Left hindlimb (tissue), 1 donor: ENCODE measurements at places on chromosomes 6 and 20.

DNA sequence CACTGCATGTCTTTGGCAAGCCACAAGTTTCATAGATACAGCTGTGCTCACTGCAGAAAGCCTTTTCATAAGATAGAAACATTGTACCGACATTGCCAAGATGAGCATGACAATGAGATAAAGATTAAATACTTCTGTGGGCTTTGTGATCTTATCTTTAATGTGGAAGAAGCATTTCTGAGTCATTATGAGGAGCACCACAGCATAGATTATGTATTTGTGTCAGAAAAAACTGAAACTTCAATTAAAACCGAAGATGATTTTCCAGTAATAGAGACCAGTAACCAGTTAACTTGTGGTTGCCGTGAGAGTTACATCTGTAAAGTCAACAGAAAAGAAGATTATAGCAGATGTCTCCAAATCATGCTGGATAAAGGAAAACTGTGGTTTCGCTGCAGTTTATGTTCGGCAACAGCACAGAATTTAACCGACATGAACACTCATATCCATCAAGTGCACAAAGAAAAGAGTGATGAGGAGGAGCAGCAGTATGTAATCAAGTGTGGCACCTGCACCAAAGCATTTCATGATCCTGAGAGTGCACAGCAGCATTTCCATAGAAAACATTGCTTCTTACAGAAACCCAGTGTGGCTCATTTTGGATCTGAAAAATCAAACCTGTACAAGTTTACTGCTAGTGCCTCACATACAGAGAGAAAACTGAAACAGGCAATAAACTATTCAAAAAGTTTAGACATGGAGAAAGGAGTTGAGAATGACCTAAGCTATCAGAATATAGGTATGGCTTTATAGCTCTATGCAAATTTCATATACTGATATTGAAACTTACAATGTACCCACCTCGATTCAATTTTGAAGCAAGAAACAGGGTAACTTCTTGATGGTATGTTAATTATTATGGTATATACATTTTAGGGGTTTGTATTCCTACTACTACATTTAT lies 23.9 kb upstream of the BAG2 start:
- no peak for DNase-seq

DNA sequence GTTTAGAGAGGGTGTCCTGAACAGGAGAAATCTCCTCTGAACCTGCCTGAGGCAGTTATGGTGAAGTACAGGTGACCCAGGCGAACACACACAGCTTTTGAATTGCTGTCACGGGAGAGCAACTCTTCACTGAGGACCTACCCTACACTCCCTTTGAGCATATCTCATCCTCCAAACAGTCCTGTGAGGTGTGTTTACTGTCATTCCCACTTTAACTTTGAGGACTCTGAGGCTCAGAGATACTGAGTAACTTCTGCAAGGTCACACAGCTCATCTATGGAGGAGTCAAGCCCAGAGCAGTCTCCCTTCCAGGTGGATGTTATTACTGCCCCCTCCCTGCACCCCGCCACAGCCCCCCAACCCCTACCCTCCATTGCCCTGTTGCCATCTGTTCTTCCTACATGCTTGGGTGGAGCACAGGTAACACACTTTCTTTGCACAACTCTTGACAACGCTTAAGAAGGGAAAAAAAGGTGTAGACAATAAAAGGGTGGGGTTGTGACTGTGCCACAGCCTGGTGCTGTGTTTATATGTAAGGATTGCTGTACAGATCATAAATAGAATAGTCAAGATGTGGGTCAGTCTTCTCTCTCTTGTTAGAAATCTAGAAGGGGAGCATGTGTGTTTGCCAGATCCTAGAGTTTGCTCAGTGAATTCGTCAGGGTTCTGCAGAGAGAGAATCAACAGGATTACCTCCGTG lies 4.3 kb upstream of the TRAF3IP2 start:
- no peak for DNase-seq

- DNase-seq = no peak
Measured at GRCh38 chr6:122994256-122994655, 1.8 kb upstream of the CLVS2 start.

DNA sequence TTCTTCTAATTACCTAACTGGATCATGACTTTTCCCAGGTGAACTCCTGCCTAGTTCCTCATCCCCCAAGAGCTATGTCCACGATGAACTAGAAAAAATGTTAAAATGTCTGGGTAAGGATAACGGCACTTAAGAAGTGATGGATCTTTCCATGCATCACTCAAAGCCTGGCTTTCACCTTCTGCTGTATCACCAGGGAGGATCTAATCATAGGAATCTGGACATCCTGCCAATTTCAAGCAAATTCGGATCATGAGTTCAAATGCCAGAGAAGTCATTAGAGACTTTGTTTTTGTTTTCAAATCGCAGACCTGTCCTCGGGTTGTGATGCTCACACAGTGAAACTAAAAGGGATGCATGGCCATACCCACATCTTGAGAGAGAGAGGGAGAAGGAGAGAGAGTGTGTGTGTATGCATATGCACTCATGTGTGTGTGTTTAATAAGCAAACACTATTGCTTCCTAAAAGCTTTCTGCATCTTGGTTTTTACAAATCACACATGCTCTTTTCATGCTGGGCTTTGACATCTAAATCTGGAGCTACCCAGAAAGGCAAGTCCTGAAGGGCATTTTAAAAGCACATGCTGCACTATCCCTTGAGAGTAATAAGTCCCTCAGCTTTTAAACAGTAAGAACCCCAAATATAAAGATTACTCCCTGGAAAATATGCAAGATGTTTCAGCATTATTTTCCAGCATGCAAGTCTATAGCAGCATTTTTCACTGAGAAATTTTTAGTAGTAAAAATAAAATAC lies 524.6 kb upstream of the NOX3 start:
- DNase-seq = no peak

- DNase-seq = no peak
Measured at GRCh38 chr6:88493717-88494116, 327.6 kb upstream of the CNR1 start.

DNA sequence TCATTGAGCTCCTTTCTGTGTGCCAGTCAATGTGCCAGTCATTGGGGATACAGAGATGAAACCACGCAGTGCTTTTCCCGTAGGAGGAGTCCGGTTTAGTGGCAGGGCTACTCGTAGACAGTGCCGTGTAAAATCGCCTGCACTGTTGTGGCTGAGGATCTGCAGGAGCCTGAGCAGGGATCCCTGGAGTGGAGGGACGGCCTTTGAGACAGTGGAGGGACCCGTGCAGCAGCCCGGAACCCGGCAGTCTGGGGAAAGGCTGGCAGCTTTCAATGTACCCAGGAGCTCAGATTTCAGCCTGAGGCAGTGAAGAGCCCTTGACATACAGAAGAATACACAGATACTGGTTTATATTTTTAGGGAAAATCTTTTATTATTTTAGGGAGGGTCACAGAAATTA lies 203.3 kb downstream of the ARID1B start:
- no peak for DNase-seq
